ENCODE measurements at places on chromosomes 2 and 18.
A peak's percentile ranks its signal among the peaks of the same experiment; 100 is the strongest.

- DNase-seq, result no peak
These were observed 117.6 kb downstream of the MYO1B start for GRCh38 chr2:191362841-191363240.

DNA sequence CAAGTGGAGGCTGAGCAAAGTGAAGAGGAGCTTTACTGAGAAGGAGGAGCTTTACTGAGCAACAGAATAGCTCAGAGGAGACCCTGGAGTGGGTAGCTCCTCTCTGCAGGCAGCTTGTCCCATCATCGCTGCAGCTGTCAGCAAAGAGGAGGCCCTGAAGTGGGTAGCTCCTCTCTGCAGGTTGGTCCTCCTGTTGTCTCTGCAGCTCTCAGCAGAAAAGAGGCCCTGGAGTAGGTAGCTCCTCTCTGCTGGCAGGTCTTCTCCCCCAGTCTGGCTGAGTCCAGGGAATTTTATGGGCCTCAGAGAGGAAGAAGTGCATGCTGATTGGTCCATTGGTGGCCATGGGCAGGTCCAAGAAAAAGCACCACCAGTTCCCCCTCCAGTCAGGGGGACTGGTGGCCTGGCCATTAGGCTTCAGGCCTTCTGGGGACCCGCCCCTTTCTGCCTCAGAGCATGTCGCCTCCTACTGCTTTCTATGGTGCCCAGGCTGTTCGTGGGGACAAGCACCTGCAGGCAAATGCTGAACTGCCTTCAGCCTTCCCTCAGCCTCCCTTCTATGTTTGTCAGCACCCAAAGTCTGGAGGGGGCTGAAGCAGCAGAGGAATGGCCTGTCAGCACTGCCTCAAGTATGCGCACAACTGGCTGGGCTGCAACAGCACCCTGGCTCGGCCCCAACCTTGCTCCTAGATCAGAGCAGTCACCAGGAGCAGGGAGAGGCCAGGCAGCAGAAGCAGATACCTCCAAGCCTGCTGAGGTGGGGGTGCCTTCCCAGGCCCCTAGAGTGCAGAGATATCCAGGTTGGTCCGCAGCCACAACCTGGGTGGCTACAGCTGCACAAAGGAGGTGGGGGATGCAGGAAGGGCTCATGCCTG lies 5.9 kb downstream of the ZSCAN30 start:
- DNase-seq, result no peak

DNA sequence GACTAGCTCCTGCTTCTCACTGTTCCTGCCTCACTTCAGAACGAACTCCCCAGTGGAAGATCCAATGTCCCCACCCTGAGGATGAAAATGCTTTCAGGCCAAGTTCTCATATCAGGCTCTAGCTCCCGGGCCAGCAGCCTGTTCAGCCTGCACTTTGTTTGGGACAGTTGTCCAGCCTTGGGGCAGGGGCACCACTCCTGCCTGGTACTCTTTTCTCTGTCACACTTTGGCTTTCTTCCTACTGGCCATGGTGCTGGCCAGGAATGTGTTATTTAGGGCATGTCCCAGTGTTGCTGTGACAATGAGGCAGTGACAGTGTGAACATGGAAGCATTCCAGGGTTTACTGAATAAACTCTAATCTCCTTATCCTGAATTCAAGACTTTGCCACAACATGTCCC lies 154.1 kb downstream of the GALNT14 start:
- DNase-seq, result no peak

DNA sequence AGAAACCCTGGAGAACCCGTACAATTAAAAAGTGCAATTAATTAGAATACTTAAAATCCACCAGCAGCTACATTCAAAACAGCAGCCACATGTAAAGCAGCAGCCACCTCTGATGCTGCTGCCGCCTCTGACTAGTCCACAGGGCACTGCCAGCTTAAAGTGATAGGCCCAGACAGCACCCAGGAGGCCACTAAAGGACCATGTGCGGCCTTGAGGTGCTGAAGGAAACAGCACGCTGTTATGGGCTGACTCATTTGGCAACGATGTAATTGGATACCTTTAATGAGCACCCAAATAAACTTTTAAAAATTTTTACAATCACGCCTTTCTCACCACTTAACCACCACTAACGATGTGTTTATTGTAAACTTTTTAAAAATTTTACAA lies 209.3 kb upstream of the NCKAP5 start:
- peak; percentile 25 for DNase-seq

GRCh38 chr18:35099911-35100310 lies 58.7 kb downstream of the MAPRE2 start:
- DNase-seq, result no peak

DNA sequence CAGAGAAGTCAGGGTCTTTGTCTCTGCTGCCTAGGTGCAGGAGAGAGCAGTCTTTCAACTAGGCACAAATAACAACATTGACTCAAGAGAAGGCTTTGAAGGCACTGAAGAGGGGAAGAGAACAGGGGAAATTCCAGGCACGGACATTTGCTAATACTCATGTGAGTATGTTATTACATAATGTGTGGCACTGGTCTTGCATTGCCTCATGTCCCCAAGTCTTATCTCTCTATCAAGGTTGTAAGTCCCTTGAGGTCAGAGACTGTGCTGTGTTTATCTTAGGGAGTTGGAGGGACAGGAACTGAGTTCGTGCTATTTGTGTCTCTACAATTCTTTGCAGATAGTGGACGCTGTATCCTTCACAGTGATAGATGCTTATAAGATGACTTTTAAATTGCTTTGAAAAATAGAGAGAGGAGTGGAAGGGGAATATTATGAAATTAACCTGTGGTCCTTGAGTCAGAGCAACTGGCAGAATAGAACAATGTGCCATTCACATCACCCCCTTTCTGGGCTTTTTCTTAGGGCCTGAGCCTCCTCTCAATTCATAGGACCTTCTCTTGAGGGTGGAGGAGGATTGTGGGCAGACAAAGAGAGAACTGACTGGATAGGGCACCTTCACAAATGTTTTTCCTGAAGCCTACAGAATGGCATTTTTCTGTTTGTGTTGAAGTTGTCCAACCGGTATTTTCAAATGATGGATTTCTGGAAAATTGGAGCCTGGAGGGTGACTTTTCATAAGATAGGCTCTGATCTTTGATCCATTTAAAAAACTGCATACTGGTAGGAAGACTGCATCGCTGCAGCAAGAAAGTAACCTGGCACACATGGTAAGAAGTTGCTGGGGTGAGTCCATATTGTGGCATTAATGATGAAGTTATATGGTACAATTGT lies 96.6 kb upstream of the CXCR4 start:
- no peak for DNase-seq

Data from NCI-H1417 (cell line).